Activated naive CD8-positive, alpha-beta T cell treated with anti-CD3 and anti-CD28 coated beads for 36 hours (primary cell): ENCODE measurements at places on chromosomes 1 and 21.
A peak's percentile ranks its signal among the peaks of the same experiment; 100 is the strongest.

DNA sequence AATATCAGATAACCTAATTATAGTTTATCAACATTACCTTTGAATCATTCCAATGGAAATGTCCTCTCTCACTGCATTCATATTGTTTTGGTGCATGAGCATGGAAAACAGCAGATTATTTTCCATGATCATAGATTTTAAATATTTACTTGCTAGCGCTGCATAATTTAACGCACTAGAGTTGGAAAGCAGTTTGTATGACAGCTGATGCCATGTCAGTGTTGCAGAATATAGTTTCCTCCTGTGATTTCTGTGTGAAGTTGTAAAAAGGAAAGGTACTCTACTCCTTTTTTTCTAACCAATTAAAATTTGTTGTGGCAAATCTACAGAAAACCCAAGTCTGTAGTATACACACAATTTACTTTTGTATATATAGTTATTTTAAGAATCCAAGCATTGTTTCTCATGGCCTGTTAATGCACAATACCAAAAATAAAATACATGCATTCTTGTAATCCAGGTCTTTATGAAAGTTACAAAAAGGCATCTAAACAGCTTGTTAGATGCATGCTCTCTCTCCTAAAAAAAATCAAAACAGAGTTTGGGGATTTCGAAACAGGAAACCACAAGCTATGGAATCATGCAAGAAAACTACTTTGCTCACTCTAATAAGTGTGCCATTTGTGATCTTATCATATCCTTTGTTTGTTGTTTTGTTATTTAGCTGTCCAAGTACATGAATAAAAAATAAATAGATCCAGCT, 1.9 kb upstream of the ATG4C start:
- DNase-seq = no peak
- no peak overlapping the region for H3K27ac ChIP-seq
- H3K27me3 ChIP-seq = peaks cover 12% of the 10 kb centered on the region
- H3K4me3 ChIP-seq = no peak overlapping the region

- DNase-seq = peak; percentile 73
- no peaks in the 10 kb centered on the region for H3K36me3 ChIP-seq
- H3K27me3 ChIP-seq = no peaks in the 10 kb centered on the region
- peaks cover 16% of the 10 kb centered on the region for H3K4me1 ChIP-seq
- H3K4me3 ChIP-seq = no peak overlapping the region
- no peak overlapping the region for H3K27ac ChIP-seq
Measured at GRCh38 chr1:10909697-10910680, 102.5 kb upstream of the TARDBP start.

- H3K27ac ChIP-seq = peak overlapping the region; percentile 80
- H3K36me3 ChIP-seq = peaks cover 5% of the 10 kb centered on the region
- H3K4me1 ChIP-seq = peaks cover 47% of the 10 kb centered on the region
- no peak for DNase-seq
- no peaks in the 10 kb centered on the region for H3K27me3 ChIP-seq
Measured at GRCh38 chr1:204493984-204494280, 673 bp downstream of the PIK3C2B start.

DNA sequence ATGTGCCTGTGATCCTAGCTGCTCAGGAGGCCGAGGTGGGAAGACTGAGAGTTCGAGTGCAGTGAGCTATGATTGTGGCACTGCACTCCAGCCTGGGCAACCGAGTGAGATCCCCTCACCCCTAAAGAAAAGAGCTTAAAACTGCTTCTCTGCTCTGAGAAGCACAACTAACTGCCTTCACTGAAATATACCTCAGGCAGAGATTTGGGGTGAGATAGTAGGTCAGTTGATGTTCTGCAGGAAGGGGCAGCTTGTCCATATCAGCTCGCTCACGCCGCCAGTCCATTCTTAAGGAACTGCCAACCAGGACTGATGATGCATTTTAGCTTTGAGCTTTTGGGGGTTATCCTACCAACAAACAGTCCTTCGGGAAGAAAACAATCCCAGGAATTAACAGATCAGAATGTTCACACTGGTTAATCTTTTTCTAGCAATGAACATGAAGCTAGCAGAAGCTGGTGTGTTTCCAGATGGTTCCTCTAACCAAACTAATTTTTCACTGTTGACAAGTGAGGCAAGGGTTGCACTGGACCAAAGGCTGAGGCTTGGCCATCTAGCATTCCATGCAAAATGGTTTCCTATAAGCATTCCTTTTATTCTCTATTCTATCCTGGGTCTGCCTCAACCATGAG, 31.6 kb downstream of the LHX4 start:
- H3K4me3 ChIP-seq = no peak overlapping the region
- no peaks in the 10 kb centered on the region for H3K36me3 ChIP-seq
- no peaks in the 10 kb centered on the region for H3K4me1 ChIP-seq
- DNase-seq = no peak

GRCh38 chr1:183859119-183859518, 54.2 kb downstream of the RGL1 start:
- DNase-seq = no peak
- no peaks in the 10 kb centered on the region for H3K4me1 ChIP-seq
- H3K27me3 ChIP-seq = no peaks in the 10 kb centered on the region
- no peak overlapping the region for H3K27ac ChIP-seq

GRCh38 chr1:30028283-30028682, 695.1 kb downstream of the MATN1 start:
- H3K27ac ChIP-seq = no peak overlapping the region
- H3K27me3 ChIP-seq = peaks cover 43% of the 10 kb centered on the region
- no peak overlapping the region for H3K4me3 ChIP-seq
- no peaks in the 10 kb centered on the region for H3K4me1 ChIP-seq
- no peak for DNase-seq
- H3K36me3 ChIP-seq = no peaks in the 10 kb centered on the region
